A549 treated with AZD2906 at 1 μM for 4 hours (cell line): ENCODE measurements at places on chromosomes 2 and 18. TPM values are rescaled to one million over a fixed set of nuclear protein-coding genes. Genes with fewer than 3 reads are reported as not detected.

Gene IL18RAP
- 0.03 to 0.25 TPM (median 0.09 TPM) in 4 of 5 replicates, not detected in the other for total RNA-seq

Gene CXCR2
- 0.05 TPM in 1 of 5 replicates, not detected in the others for total RNA-seq

Gene ST8SIA3
- total RNA-seq = not detected in 5 replicates

Gene SGPP2
- total RNA-seq = 0.71 to 0.84 TPM (median 0.79 TPM) in 5 replicates

Gene AGPS
- 32.4 to 42.4 TPM (median 36.2 TPM) in 5 replicates for total RNA-seq

Gene WDR35
- total RNA-seq = 12.2 to 17.7 TPM (median 13.4 TPM) in 5 replicates

Gene GALNT5
- total RNA-seq = 1.6 to 2.3 TPM (median 1.8 TPM) in 5 replicates

Gene HOXD3
- total RNA-seq = 0.06 to 0.16 TPM (median 0.09 TPM) in 5 replicates

Gene NDC80
- 10.3 to 15.0 TPM (median 11.7 TPM) in 5 replicates for total RNA-seq

Gene BOLA3
- 117 to 140 TPM (median 121 TPM) in 5 replicates for total RNA-seq

Gene FOXD4L1
- 0.20 to 0.57 TPM (median 0.35 TPM) in 5 replicates for total RNA-seq

Gene MSTN
- total RNA-seq = not detected in 5 replicates

Gene KIF5C
- total RNA-seq = 0.21 to 0.50 TPM (median 0.28 TPM) in 5 replicates

Gene UGT1A7
- 3.4 to 5.0 TPM (median 3.5 TPM) in 5 replicates for total RNA-seq

Gene ADGRF3
- 0.06 to 0.15 TPM (median 0.10 TPM) in 4 of 5 replicates, not detected in the other for total RNA-seq

Gene UGT1A10
- total RNA-seq = 0.03 to 0.14 TPM (median 0.08 TPM) in 4 of 5 replicates, not detected in the other

Gene ZSWIM2
- total RNA-seq = not detected in 5 replicates

Gene CREB1
- 17.3 to 25.3 TPM (median 24.1 TPM) in 5 replicates for total RNA-seq

Gene MARCO
- total RNA-seq = 0.06 to 0.21 TPM (median 0.16 TPM) in 4 of 5 replicates, not detected in the other

Gene LYPD6B
- total RNA-seq = not detected in 5 replicates

Gene NT5DC4
- total RNA-seq = 0.06 to 0.94 TPM in 2 of 5 replicates, not detected in the others

Gene ANKRD30BL
- not detected in 5 replicates for total RNA-seq

Gene AOX1
- total RNA-seq = 4.6 to 8.3 TPM (median 5.3 TPM) in 5 replicates

Gene REG3G
- total RNA-seq = not detected in 5 replicates

Gene TBR1
- 0.01 to 0.20 TPM (median 0.06 TPM) in 4 of 5 replicates, not detected in the other for total RNA-seq

Gene CDK15
- total RNA-seq = not detected in 5 replicates

Gene MATN3
- 10.9 to 19.1 TPM (median 16.2 TPM) in 5 replicates for total RNA-seq

Gene CDH19
- 0.56 to 1.0 TPM (median 0.73 TPM) in 5 replicates for total RNA-seq

Gene MBP
- 14.1 to 16.2 TPM (median 15.9 TPM) in 5 replicates for total RNA-seq

Gene EMILIN1
- 0.21 to 0.56 TPM (median 0.46 TPM) in 5 replicates for total RNA-seq

Gene PARD3B
- 0.76 to 1.1 TPM (median 1.1 TPM) in 5 replicates for total RNA-seq

Gene APCDD1
- total RNA-seq = 0.02 to 0.17 TPM (median 0.07 TPM) in 4 of 5 replicates, not detected in the other
